ENCODE measurements at places on chromosomes 2 and 18. TPM values are rescaled to one million over a fixed set of nuclear protein-coding genes. Genes with fewer than 3 reads are reported as not detected.

GRCh38 chr2:134244086-134244485, 9.8 kb upstream of the MGAT5 start:
- no peak for DNase-seq

DNA sequence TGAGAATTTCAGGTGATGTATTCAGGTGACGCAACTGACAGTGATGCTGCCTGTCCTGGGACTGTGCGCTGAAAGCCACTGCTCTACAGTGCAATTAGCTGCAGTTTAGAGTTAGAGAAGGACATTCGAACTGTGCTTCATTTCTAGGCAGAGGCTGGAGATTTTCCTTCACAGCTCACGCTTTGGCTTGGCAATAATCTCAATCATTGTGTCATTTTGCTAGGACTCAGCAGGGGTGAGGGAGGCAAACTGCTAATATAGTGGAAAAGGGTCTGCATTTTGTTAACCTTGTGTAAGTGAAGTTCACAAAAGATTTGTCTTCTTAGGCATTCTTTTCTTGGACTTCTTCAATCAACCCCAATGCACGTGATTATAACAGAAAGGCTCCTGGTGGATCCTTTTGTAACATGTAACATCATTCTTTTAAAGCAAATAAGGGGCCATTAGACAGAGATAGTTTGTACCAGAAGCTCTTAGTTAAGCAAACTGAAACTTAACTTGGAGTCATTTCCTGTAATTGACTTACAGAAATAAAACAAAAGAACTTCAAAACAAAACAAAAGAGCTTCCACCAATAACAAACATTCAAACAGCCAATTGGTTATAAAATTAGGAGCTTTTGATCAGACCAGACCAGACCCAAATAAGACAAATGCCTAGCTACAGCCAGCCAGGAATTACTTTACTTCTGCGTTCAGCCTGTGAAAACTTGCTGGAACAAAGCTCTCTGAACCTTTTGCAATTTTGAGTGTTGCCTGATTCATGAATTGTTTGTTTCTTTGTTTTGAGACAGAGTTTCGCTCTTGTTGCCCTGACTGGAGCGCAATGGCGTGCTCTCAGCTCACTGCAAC, 1376.3 kb upstream of the CELF4 start:
- no peak for DNase-seq

DNA sequence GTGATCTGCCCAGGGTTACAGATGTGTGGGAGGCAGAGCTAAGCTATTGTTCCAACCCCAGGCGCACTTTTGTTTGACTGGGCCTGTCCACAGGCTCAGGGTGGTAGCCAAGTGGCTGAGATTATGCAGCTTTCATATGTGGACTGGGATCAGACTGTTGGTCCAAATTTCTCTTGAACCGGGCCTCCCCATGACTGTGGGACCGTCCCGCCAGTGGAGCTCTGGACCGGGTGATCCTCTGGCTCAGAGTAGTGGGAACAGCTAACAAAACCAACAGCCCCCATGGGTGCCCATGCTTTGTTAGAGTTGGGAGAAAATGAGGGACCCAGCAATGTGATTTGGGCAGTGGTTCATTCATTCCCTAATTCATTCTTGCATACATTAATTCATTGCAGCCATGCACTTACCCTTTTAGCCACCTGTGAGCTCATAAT, 86.8 kb upstream of the HS6ST1 start:
- DNase-seq: no peak

DNA sequence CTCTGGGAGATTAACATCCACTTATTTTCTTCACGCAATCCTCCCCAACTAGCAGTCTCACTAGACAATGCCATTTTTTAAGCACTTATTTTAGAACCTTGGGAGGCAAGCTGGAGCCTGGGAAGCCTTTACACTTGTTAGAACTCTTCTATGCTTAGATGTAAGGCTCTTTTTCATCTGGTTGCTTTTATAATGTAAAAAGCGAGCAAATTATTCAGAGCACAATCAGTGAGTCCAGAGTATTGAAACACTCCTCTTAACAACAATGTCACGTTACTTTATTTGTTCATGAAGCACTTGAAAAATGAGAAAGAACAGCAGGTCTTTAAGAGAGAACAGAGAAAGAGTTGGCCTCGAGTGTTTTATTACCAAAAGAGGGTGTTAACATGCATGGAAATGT, 84.1 kb upstream of the SLC8A1 start:
- DNase-seq: no peak

GRCh38 chr2:121969766-121970639, 214.6 kb downstream of the TSN start:
- no peak for DNase-seq

- DNase-seq: peak; percentile 25
These were observed 239.8 kb downstream of the HAUS1 start for GRCh38 chr18:46343931-46344372.

DNA sequence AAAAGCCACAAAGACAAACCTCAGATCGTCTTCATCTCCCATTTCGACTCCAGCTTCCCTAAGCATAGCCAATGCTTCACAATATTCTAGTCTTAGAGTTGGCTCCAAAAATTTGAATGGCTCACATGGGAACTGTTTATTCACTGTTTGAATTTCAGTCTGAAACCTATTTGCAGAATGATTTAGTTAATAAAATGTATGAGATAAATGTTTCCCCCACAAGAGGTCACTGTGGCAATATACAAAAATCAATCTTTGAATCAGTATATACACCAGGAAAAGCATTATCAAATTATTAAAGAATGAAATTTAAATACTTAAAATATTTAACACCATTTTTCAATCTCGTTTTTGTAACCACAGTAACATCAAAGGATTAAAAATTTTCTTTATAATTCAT, 40.0 kb upstream of the MCM6 start:
- DNase-seq: no peak

GRCh38 chr2:48569433-48569832, 39.5 kb downstream of the STON1 start:
- no peak for DNase-seq

DNA sequence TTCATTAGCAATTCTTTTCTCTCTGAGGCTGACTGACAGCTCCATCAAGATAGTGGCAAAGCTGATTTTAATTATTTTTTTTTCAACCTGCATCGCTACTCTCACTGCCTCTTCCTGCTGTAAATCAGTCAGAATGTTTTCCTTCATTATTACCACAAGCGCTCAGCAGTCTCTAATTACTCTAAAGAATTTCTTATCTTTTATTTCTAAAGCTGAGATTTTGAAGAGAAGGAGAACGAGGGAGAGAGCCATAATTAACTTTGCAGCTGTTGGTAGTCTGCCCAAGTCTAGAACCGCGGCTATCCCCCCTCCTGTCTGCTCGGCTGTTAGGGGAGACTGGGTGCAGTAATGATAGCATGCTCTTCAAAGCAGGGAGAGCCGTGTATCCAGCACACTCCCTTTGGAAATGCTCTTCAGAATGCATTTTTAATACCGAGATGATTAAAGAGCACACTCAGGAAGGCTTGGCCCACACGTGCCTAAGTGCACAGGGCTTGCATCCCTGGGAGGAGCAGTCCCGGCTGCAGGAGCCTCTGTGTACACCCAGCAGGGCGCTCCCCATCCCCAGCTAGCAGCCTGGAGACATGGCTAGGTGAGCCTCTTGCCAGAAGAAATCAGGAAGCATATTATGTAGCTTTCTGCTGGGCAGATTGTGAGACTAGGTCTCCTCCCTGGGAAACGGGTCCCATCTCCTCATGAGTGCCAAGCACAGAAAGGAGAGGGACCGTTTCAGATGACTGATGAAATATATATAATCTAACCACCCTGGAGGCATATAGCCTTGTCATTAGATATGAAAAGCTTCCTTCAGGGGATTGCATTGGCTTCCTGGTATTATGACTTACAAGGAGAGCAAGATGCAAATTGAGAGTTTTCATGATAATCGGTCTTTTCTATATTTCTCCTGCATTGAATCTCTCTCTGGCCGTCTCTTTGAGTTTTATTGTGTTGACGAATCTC, 555.2 kb downstream of the CMPK2 start:
- DNase-seq: no peak

- no peak for DNase-seq
These were observed 35.4 kb downstream of the PSD4 start for GRCh38 chr2:113209011-113209645.

DNA sequence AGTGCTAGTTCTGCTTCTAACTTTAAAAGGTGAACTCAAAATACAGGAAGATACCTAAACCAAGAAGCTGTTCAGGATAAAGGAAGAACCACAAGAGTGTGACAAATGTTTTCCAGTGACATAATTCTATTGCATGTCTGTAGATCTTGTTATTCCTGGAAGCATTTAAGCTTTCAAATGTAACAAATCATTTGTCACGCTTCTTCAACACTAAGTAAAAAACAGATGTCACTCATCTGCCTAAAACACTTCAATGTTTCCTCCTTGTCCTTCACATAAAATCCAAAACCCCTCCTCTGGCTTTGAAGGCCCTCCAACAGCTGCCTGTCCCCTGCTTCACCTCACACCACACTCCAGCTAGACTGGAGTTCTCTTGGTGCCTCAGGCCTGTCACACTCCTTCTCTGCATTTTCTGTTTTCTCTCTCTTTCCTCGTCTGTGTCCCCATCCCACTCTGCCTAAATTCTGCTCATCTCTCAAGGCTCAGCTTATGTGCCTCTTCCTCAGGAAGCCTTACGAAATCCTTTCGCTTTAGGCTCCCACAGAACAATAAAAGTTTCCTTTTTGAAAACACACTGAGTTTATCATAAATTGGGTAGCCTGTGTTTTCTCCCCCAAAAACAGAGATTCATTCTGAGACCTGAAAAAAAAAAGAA, 6.4 kb upstream of the CLEC4F start:
- DNase-seq: no peak

- no peak for DNase-seq
These were observed 802.1 kb upstream of the POU3F3 start for GRCh38 chr2:104051766-104052165.

GRCh38 chr18:27728659-27729058, 448.3 kb downstream of the CDH2 start:
- no peak for DNase-seq

DNA sequence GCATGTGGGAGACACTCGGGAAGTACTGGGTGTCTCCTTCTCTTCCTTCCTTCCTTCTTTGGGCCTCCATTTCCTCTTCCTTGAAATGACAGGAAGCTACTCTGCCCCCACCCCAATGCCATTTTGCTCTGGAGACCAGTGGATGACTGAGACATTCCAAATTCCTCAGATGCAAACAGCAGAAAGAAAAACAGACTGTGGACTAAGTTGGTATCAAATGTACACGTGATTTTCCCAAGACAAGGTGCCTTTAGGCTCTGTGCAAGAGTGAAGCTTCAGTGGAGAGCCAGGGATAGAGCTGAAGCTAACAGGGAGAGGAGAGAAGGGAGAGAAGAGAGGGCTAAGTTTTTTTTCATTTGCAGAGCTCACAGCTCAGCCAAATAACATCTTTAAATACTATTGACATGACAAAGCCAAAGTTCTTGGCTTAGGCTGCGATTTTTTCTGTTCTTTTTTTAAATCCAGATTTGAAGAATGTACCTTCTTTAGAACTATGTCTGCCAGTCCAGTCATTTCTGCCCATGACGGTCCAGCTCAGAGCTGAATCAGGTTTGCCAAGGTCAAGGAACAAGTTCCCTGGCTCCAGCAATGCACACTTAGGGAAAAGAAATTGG, 84.5 kb upstream of the LCLAT1 start:
- DNase-seq: no peak

DNA sequence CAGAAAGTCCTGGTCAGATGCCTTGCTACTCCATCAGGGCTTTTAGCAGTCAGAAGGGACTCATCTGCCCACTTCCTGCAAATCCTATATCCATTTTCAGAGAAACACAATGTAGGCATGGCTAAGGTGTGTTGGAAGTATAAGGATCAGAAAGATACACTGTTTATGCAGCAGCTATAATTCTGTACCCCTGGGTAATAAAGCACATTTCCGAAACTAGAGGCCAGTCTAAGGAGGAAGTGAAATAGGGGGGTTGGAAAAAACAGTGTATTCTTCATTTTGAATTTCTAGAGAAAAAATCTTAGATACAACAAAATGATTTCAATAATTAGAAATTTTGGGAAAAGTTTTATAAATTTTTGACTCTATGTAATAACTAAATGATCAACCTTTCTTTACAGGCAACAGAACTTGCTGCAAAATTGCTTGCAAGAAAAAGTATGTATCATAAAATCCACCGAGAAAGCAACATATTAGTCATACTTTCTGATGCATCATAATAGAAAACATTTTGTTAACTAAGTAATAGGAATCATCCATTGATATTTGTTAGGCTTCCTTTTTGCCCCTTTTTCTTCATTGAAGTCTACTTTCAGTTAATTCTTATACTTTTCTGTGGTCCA, 47.4 kb downstream of the FSIP2 start:
- DNase-seq: no peak

GRCh38 chr2:229997565-229997964, 71.2 kb downstream of the SLC16A14 start:
- no peak for DNase-seq

- DNase-seq: no peak
These were observed 118.8 kb downstream of the DPP4 start for GRCh38 chr2:161955211-161955610.

DNA sequence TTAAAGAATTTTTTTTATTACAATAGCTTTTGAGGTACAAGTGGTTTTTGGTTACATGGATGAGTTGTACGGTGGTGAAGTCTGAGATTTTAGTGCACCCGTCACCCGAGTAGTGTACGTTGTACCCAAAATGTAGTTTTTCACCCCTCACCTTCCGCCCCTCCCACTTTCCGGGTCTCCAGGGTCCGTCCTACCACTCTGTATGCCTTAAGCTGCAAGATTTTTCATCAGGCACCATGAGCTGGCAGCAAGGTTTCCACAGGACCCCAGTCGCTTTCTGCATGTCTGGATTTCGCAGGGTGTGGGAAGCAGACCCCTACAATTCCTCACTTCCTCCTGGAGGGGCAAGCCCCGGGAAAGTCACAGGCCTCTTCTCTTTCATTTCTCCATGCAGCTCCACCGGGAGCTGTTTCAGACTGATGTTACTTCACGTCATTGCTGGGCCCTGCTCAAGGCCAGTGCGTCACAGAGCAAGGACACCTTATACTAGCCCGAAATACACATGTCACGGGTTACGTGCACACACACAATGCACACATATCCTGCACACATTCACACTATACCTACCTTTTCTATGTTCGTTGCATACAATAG, 179.1 kb downstream of the ZFP36L2 start:
- peak; percentile 51 for DNase-seq

GRCh38 chr2:6864923-6865345, 773 bp downstream of the CMPK2 start:
- DNase-seq: no peak

NMUR1 gene
- 0.40 TPM for polyA plus RNA-seq

CNDP1 gene
- not detected for polyA plus RNA-seq

MYCN gene
- 3.8 TPM for polyA plus RNA-seq

IL1R2 gene
- polyA plus RNA-seq: 1.1 TPM

OTX1 gene
- polyA plus RNA-seq: 0.07 TPM

All from ovary (tissue), 10 donors.